ENCODE measurements at places on chromosomes 5 and 9. TPM values are rescaled to one million over a fixed set of nuclear protein-coding genes. Genes with fewer than 3 reads are reported as not detected.

Gene ENHO
- not detected for total RNA-seq

Gene NUDT12
- 19.9 TPM for total RNA-seq

Gene PROB1
- 3.9 TPM for total RNA-seq

Gene LEAP2
- 0.32 TPM for total RNA-seq

All from fibroblast of villous mesenchyme (primary cell).